ENCODE measurements at places on chromosomes 2 and 18. TPM values are rescaled to one million over a fixed set of nuclear protein-coding genes. Genes with fewer than 3 reads are reported as not detected.

DNA sequence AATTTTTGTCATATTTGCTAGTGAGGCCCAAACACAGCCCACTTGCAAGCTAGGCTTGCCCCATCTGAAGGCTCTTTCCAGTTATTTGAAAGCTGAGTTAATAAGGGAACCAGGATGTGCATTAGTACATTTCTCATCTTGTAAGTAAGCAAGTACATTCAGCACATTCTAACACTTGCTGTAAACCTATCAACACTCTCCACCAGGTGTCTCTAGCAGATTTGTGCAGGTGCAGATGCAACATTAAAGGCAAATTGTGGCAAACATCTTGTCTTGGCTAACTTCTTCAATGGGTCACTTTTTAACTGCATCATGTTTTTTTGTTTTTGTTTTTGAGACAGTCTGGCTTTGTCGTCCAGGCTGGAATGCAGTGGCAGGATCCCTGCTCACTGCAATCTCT lies 25.3 kb upstream of the MFSD6 start:
- peak; percentile 38 for DNase-seq

TMEM200C gene
- total RNA-seq: not detected

DNA sequence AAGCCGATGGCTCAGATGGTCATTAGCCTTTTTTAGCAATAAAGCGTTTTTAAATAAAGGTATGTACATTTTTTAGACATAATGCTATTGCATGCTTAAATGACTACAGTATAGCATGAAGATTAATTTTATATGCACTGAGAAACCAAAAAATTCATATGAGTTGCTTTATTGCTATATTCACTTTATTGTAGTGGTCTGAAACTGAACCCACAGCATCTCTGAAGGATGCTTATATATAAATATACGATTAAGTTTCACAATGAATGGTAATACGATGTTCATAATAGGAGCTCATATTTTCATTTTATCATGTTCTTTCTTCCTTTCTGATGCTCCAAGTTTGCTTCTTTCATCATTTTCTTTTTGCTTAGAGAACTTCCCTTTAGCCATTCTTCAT lies 132.8 kb downstream of the DNAH6 start:
- DNase-seq: no peak

DNA sequence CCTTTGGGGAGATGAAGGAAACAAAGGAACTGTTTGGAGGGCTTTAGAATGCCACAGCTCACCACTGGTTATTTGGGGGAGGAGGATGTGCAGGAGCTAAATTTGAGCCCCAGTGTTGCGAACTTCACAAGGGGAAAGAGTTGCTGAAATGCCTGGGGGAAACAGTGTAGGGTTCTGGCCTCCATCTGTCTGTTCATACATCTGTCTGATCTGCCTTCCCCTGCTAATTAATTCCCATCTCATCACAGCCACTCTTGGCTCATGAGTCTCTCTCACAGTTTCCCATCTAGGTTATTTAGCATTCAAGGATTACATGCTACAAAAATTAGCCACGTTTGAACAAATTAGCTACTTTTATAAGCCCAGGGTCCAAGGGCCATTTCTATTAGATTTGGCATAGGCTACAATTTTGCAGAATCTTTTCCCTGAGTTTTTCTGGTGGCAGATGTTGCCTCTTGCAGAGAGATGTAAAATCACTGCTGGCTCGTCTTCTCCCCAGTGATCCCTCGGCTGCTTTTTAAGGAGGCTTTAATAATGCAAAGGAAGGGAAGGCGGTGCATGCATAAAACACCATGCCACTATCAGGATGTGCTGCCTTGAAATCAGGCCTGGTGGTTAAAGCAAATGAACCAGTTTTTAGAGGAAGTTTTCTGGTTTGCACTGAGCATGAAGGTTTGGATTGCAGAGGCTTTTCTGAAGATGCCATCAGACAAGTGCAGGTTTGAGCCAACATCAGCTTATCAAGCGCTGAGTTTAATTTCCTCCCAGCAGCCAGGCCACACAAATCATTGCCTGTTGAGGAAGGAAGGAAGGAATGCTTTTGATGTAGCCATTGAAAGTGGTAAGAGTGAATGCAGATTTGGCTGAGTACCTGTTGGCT lies 35.0 kb downstream of the ADD2 start:
- no peak for DNase-seq

- DNase-seq: no peak
Observed at GRCh38 chr18:62809900-62810299, 94.6 kb downstream of the PHLPP1 start.

- DNase-seq: no peak
Observed at GRCh38 chr2:7904319-7904718, 777.5 kb upstream of the ID2 start.

DNA sequence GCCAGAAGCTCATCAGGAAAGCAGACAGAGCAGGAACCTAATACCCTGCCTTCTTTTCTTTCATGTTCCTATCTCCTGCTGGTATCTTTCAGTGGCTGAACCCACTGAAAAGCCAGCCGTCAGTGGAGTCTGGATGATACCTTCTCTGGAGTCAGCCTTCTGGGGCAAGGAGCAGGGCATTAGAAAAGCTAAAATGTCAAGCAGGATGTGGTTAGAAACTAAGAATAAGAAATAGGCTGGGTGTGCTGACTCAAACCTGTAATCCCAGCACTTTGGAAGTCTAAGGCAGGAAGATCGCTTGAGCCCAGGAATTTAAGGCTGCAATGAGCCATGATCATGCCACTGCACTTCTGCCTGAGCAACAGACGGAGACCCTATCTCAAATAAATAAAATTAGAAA lies 642.0 kb upstream of the FSHR start:
- DNase-seq: no peak
